ENCODE measurements at places on chromosomes 6 and 20.

DNA sequence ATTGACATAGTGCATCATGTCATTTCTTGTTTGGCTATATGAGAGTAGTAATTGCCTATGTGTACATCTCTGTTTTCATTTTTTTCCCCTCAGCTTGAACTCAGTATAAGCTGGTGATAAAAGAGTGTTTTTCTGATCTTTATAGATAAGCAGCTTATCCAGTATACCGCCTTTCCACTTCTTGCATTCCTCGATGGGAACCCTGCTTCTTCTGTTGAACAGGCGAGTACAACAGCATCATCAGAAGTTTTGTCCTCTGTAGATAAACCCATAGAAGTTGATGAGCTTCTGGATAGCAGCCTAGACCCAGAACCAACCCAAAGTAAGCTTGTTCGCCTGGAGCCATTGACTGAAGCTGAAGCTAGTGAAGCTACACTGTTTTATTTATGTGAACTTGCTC, 32.3 kb downstream of the HSF2 start:
- no peak for DNase-seq

GRCh38 chr6:15562977-15563376, 99.9 kb downstream of the DTNBP1 start:
- no peak for DNase-seq

DNA sequence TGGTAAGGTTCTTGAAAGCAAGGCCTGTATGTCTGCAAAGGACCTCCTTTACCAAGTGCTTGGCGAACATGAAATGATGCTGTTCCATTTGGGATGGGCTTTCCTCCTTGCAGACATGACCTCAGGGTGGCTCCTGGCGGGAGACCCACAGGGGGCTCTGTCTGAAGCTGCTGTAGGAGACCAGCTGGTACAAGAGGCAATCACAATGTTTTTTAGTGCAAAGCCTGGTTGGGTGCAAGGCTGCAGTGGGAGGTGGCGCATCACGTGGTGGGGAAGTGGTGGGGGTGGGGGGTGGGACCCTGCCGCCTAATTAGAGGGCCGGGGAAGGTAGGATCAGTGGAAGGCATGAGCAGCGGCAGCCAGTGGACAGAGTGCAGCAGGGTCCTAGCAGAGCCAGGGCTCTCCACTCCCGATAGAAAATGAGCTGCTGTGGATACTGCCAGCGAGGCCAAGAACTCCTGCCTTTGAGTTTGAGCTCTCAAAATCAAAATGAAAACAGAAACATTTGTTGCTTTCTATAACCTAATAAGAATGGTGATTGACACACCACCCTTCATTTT, 9.1 kb upstream of the ARMC2 start:
- no peak for DNase-seq

DNA sequence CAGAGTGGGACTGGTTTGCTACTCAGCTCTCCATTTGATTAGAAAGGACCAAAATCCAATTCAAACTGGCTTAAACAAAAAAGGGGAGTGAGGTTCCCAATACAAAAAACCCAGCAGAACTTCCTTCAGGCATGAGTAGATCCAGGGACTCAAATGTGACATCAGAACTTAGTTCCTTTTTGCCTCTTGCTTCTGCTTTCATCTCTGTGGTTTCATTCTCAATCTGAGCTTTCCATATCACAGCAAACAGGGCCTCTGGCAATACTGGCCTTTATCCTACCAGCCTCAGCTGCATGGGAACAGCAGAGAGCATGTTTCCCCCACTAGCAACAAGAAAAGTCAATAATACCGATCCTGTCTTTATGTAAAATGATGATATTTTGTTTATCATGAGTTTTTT, 28.6 kb upstream of the PRELID3B start:
- DNase-seq = no peak

GRCh38 chr6:1389369-1390132, at the start of gene FOXF2:
Gene FOXF2, plus strand, starts transcription at chr6:1389576. Its CDS starts 372 bp downstream, at chr6:1389948.
- DNase-seq = no peak

DNA sequence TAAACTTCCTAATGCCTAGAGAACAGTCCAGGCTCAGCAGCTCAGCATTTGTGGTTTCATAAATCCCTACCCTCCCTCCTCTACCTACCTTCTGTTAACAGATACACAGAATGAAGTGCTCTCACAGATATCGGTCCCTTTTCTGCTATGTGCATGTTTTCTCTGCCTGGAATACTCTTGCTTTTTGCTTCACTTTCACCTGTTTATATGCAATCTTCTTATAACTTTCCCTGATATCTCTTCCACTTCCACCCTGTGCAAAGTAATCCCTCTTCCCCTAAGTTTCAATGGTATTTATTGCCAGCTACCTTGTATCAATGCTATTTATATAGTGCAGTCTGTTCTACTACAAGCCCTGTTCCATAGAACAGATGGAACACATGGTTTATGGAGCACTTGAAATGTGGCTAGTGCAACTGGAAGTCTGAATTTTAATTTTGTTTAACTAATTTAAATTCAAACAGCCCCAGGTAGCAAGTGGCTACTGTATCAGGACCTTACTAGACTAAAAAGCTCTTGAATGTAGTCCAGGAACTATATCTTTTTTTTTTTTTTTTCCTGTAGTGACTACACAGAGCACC, 3.1 kb upstream of the TAB2 start:
- no peak for DNase-seq

GRCh38 chr6:135813401-135813800, 38.1 kb upstream of the PDE7B start:
- no peak for DNase-seq

GRCh38 chr20:4781211-4781610, 59.5 kb downstream of the PRND start:
- no peak for DNase-seq

GRCh38 chr20:60313614-60314013, 355.4 kb downstream of the CDH26 start:
- no peak for DNase-seq

DNA sequence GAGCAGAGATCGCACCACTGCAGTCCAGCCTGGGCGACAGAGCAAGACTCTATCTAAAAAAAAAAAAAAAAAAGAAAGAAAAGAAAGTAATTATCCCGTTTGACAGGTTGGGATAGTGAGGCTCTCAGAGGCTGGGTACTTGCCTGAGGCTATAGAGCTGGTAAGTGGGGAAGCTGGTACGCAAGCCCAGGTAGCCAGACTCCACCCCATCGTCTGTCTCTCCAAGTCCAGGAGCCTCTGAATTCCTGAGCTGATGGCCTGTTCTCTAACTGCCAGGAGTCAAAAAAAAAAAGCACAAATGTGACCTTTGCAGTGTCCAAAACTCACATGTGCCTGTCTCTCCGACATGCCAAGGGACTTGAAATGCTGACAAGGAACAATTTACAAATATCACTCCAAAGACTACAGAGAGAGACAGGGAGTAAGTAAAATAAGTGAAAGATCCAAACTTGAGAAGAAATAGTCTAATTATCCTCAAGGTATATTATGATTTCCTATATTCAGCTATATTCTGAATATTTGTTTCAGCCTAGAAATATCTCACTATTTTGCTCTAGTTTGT, 109.1 kb upstream of the SCAF8 start:
- DNase-seq = no peak

DNA sequence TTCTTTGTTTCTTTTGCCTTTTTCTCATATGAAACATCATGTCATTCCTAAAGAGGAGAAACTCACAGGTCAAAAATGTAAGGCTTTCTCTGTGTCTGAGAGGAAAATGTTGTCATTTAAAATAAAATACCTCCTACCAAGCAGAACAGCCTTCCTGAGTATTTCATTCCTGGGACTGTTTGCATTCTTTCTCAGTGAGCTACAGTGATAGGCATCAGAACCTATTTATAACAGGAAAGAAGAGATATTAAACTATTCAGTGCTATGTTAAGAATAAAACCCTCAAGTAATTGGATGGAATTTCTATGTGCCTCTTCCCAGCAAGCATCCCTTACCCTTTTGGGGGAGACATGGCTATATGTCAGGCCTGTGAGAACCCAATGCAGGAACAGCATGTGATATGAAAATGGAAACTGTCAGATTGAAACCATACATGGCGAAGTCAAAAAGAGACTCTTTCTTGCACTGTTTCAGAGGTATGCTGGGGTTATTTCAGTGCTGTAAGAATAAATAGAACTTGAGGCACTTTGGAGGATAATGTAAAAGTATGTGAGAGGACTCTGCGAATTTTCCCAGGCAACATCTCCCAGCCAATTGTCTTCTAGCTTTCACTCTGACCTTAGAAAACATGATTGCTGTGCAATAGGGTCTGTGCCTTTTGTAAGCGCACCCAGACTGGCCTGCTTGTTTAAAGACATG, 133.8 kb upstream of the CCN2 start:
- no peak for DNase-seq

DNA sequence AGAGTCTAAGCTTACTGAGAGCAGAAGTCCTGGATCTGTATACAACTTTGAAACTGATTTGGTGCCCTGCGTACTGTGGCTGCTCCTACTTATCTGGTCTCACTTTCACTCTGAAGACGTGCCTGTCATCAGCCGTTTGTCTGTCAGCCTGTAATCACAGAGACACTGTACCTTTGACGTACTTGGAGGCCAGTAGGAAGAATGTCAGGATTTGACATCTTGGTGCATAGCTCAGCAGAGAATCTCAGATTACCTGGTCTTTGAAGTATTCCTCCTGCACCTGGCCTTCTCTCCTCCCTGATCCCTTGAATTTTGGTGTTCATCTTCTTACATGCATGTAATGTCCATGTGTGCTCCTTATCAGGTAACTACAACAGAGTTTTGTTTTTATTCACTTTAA, 37.7 kb downstream of the DSE start:
- no peak for DNase-seq

- no peak for DNase-seq
Measured at GRCh38 chr6:21612067-21612745, 18.7 kb downstream of the SOX4 start.

DNA sequence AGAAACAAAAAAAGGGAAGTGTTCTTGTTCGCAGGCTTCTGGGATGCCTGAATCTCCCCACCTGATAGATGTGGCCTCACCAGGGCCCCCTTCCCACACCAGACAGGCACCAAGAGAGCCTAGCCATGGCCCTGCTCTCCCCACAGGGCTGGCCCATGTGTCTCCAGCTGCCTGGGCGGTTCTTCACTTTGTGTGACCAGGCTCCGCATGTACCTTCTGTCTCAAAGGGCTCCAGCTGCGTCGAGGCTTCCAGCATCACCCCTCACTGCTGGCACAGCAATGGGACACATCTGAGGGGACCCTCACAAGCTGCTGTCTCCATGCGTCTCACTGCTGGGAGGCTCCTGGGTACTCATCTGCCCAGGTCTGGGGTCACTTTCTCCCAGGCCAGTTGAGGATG, 362.9 kb downstream of the ZFAND3 start:
- DNase-seq = no peak

Data from stimulated activated naive CD4-positive, alpha-beta T cell (primary cell).